ENCODE measurements at places on chromosomes 4 and X.

DNA sequence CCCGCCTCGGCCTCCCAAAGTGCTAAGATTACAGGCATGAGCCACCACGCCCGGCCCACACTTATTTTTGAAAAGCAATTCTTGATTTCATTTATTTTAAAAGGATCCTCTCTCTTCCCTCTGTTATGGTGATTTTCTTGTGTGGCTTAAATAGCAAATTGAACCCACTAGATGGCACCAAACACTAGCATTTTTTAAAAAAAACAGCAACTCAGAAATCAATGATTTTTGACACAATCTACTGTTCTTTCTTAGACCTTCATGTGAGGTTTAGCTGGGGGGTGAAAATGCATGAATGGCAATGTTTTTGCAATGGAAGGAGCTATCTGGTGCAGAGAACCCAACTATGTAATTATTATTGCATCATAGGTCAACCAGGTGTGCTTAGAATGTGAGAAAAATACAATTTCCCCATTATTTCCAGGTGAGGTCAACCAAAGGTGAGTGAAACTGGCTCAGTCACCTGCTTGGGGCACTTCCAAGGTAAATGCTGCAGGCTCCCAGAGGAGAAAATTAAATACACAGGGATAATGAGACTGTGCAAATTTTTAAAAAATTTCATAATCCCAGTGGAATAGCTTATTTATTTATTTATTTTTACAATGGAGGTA, 226.7 kb upstream of the PRKX start:
- no peak for DNase-seq

DNA sequence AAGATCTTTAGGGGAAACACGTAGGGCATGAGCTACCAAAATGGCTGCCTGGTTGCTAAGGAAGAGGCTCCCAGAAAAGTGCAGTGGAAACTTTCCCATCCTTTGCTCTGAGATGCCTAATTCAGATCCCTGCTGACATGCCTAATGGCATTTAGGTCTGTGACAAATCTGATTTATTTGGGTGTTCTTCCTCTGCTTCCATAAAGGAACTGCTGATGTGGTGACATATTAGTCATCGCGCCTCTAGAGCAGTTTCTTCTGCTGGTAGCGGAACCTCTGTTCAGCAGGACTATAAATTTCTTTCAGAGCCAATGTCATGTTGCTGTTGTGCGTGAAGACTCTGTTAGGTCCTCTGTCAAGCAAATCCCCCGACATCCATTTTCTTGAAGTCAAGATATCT, 310.0 kb downstream of the PDHA2 start:
- DNase-seq: no peak

DNA sequence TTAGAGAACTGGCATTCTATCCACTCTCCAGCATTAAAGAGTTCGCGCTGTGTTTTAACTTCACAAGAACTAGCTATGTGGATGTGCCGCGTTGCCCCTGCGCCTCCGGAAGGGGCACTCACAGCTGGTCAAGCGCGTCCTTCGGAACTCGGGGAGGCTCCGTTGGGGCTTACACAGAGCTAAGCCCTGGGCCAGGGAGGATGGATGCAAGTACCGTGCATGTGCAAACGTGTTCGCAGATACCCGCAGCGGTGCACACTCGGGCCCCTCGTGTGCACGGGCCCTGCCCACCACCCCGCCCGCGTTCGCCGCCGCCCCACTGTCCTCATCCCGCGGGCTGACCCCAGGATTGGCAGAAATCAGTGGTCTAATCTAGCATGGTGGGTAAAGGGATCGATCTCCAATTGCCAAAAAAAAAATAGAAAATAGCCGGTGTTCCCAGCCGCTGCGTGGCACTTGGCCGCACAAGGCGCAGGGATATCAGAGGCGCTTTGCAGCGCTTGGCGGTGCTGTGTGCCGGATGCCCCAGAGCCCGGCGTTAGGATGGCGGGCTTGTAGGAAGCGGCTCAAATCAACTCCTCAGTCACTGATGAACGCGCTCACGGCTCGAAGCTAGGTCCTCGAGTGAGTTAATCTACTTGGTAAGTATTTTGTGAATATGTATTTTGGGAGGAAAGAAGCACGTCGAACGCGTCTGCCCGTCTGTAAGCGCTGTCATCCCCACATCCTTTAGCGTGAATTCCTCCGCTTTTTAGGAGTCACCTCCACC, 989 bp upstream of the PCDH10 start:
- DNase-seq: no peak

DNA sequence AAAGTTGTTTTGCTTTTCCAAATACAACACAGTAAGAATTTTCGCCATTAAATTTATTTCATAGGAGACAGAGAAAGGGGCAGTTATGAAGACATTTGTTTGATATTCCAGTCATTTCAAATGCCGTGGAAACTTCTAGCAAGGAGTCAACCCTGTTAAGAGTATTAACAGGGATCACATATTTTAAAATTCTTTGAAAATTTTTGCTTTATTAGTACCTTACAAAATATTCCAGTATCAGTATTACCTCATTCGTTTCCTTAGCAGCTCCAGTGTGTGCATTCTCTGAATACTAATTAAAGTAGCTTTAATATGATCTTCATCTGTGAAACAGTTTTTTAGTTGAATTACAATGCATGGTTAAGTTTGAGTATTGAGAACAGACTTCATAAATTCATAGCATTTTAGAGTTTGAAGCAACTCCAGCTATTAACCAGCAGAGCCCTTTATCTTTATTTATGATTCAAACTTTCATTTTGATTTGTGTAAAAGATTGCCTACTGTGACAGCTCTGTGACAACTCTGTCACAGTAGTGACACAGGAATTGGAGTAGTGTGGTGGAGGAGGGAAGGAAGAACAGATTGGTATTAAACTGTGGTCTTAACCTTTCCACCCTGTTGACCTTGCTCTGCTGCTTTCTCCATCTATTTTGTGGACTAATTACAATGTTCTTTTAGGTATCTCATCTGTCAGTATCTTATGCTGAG, 86.3 kb downstream of the PDLIM5 start:
- no peak for DNase-seq

- no peak for DNase-seq
These were observed 212.2 kb upstream of the GPRIN3 start for GRCh38 chr4:89519771-89520320.

GRCh38 chr4:20302336-20302735, 50.6 kb downstream of the SLIT2 start:
- DNase-seq: no peak
